ENCODE measurements at places on chromosomes 16 and 17. TPM values are rescaled to one million over a fixed set of nuclear protein-coding genes. Genes with fewer than 3 reads are reported as not detected.
A peak's percentile ranks its signal among the peaks of the same experiment; 100 is the strongest.

Gene RAB11FIP4
- total RNA-seq: 6.6 TPM

Gene TAT
- total RNA-seq: 1,016 TPM

Gene GPR179
- not detected for total RNA-seq

Gene RRAD
- total RNA-seq: not detected

Gene TBC1D3
- total RNA-seq: not detected

Gene KPNB1
- total RNA-seq: 89.2 TPM

Gene BTBD17
- total RNA-seq: not detected

DNA sequence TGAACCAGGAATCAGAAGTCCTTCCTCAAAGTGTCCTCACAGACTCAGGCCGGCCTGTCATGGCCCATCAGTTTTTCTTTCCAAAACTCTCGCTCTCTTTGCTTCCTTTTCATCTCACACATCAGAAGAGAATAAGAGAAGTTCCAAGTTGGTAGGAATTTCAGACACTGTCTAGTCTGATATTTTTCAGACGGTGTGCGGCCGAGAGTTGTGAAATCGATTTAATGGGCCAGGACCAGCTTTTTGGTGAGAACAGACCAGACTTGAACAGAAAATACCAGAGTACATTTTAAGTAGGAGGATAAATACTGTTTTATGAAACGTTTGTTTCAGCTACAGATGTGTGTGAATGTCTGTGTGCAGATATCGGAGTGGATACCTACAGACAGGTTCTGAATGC, 24.8 kb upstream of the RCVRN start:
- DNase-seq: no peak

DNA sequence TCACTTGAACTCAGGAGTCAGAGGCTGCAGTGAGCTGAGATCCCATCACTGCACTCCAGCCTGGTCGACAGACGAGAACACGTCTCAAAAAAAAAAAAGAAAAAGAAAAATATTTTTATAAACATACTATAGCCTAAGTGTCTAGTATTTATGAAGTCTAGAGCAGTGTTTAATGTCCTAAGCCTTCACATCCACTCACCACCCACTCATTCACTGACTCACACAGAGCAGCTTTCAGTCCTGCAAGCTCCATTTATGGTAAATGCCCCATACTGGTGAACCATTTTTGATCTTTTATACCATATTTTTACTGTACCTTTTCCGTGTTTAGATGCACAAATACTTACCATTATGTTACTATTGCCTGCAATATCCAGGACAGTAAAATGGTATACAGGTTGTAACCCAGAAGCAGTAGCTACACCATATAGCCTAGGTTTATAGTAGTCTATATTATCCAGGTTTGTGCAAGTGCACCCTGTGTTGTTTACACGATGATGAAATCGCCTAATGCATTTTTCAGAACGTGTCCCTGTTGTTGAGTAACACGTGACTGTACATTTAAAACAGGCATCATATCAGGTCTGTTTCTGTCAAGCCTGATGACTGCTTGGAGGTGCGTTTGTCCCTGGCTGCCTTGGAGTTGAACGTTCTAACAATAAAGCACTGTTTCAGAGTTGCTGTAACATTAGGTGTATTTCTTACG, 10.1 kb downstream of the NUDT7 start:
- DNase-seq: no peak

DNA sequence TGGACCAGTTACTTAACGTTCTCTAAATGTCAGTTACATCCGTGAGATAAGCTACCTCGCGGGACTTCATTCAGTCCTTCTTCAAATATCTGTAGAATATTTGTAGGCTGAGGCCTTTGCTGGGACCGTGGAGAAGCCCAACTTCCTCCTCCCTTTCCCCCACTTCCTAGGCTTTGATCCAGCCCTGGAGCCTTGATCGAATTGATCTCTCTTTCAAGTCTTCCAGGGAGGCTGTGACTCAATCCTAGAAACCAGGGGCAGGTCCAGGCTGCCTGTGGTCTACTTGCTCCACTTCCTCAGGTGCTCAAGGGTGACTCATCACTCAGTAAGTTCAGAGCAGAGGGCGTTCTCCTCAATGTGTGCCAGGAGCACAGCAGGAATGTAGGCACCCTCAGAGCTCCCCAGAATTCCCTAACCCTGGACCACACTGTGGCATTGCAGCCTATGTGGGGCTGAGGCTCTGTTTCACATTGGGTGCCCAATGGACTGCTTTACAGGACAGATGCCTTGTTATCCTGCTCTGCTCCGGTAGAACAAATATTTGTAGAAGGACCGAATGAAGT, 11.2 kb upstream of the CEP20 start:
- DNase-seq: no peak

DNA sequence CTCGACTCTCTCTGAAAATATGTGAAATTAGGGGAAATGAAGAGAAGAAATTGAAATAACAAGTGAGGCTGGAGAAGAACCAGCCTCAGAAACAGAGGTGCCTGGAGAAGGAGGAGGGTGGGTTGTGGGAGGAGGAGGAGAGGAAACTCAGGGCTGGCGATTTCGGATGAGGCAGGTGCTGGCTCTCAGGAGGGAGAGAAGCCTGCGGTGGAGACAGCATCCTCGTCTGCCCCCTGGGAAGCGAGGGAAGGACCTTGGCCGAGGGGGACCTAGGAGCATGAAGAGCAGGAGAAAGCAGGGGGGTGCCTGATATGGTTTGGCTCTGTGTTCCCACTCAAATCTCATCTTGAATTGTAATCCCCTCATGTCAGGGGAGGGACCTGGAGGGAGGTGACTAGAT, 264.7 kb upstream of the TNRC6C start:
- DNase-seq: no peak

- no peak for DNase-seq
These were observed 1.2 kb downstream of the ATP6V0A1 start for GRCh38 chr17:42459801-42460281.

DNA sequence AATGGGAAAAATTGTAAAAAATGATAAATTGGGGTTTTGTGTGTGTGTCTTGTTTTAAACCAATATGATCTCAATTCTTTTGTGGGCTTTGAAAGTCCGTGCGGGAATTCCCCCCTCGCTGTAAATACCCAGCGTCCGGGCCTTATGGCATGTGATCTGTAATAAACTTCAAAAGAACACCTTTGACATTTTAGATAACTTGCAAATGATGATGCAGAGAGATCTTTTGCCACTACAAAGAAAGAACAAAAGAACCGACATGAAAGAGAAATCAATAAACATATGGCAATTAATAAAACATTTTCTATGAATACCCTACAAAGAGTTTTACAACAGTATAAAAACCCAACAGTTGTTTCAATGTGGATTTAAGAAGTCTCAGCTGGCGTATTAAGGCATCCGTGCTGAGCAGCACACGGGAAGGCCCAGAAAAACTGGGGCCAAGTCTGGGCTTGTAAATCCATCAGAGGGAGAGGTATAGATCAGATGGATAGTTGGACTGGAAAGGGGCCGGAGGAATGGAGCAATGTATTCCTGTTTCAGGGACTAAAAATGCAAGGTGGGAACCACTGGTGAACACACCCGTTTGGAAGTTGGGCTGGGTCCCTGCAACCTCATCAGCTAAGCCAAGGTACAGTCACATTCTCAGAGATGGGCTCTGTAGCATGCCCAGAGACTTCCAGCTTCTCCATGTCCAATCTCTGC, 115.2 kb downstream of the IRX5 start:
- no peak for DNase-seq

DNA sequence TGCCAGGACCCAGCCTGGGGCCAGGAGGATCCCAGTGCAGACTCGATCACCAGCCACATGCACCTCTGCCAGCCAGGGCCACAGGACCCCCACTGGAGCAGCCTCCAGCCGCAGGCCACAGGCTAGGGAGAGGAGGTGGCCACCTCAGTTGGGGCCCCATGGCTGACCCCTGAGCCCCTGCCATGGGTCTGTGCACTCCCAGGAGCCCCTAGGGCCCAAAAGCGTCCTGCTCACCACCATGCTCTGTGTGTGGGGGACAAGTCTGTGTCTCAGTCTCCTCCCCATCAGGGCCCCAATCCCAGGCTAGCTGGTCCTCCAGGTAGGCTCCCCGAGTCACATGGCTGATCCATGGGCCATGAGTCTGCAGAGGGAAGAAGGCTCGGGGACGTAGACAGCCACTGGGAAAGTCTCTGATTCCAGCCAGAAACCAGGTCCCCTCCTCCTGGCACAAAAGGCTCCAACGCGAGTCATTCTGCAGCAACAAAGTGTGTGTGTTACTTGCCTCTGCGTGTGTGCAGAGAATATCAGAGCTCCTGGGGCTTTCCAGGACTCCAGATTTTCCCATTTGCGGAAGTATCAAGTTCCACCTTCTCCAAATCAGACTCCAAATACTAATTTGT, 6.1 kb upstream of the PRSS8 start:
- no peak for DNase-seq

GRCh38 chr17:7824021-7824924, 9.7 kb upstream of the KDM6B start:
- DNase-seq: no peak

GRCh38 chr17:37647856-37648255, 4.6 kb upstream of the DDX52 start:
- DNase-seq: no peak

- no peak for DNase-seq
These were observed 36.6 kb upstream of the TOM1L1 start for GRCh38 chr17:54864070-54864469.

GRCh38 chr17:65774787-65775186, 213.3 kb upstream of the AXIN2 start:
- DNase-seq: no peak

DNA sequence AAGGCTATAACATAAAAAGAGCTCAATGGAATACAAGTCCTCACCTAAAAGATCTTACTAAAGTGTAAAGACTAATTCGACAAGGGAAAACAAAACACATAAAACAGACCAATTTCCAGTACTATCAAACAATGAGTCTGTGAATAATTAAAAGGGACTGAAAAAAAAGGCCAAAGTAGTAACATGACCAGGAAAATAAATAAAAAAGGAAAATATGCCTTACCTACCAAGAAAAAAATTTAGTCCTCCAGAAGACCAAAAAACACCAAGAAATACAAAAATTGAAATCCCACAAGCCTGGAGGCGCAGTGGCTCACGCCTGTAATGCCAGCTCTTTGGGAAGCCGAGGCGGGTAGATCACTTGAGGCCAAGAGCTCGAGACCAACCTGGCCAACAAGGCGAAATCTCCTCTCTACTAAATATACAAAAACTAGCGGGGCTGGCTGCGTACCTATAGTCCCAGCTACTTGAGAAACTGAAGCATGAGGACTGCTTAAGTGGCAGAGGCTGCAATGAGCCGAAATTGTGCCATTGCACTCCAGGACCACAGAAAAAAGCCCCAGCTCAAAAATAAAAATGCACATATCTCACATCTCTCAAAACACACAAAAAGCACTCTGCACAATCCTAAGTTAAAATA, 60.8 kb downstream of the TEX14 start:
- DNase-seq: no peak

- DNase-seq: no peak
These were observed 32.6 kb downstream of the NUBP1 start for GRCh38 chr16:10776280-10776679.

GRCh38 chr16:31395647-31396046, 2.5 kb downstream of the ITGAD start:
- no peak for DNase-seq

DNA sequence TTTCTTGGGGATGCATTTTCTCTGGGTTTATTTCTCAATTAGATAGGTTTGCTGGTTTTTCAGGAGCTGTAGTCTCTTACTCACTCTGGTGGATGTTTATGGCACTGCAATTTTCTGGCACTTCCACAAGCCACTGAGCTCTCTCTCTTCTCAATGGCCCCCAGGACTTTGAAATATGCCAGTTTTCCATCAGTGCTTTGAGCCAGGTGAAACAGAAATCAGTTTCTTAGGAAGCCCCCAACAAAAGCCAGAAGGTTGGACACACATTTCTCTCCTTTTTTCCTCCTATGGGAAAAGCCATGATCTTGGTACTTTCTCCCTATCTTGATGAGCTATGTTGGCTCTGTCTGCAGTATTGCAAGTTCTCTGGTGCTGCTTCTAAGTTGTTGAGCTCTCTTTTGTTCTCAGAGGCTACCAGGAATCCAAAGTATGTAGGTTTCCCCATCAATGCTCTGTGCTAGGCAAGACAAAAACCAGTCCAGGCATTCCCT, 90.7 kb upstream of the SMIM36 start:
- DNase-seq: peak; percentile 49

DNA sequence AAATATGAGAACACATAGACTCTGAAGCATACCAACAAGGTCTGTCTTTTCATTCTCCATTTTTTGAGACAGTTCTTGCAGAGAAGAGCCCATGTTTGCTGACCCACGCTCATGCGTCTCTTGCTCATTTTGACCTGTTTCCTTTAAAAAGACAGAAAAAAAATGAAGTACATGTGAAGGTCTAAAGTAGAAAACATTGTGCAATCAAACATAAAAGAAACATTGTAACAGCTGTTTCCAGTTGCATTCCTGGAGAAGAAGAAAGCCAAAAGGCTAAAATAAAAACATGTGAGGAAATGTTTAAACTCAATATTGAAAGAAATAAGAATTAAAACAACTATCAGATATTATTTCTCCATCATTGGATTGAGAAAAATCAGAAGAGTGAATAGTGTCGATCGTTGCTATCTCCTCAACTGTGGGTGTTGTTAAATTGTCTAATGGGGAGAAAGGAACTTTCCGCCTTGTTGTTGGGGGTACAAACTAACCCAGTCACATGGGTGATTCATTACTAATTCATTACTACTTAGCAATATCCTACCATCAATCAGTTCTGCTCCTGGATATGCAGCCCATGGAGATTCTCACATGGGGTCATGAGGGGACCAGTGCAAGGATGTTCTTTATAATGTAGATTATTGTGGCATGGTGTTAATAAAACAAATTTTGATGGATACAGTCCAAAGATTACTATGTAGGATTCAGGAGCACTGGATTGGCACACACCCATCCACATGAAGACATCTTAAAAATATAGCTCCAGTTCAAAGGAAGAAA, 9.5 kb downstream of the ABCA9 start:
- no peak for DNase-seq

Measured in right lobe of liver (tissue), 6 donors.